Fibroblast of skin of back (primary cell): ENCODE measurements at places on chromosomes 2 and 18.

DNA sequence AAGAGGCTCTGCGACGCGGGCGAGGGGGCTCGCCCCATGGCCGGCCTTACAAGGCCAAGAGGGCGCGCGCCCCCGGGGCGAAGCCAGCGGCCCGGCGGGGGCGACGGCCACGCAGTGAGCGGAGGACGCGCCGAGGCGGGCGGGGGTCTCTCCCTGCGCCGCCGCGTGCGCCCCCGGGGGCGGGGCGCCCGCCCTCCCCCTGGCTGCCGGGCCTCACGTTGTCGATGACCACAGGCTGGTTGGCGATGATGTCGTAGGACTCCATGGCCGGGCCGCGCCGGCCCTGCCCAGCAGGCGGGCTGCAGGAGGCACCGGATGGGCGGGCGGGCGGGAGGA is 250 bp downstream of the ACTR1B start:
- no peak for DNase-seq

DNA sequence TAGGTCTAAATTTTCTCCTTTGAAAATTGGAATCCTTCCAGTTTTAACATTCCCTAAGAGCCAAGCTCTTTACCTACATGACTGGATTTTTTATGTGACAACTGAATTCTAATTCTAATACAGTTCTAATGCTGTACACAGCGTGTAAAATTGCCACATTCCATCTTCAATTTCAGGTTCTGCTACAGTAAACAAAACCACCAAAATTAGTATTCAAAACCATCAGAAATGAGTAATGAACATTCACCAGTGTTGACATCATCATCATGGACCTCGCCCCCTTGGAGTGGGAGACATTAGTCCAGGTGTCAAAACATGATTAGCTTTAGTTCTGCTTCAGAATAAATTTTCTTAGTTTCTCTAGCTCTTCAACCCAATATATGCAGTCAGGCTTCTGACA is 133.6 kb downstream of the MBD2 start:
- no peak for DNase-seq

GRCh38 chr2:200455958-200456421 is 53.9 kb downstream of the KCTD18 start:
- no peak for DNase-seq

DNA sequence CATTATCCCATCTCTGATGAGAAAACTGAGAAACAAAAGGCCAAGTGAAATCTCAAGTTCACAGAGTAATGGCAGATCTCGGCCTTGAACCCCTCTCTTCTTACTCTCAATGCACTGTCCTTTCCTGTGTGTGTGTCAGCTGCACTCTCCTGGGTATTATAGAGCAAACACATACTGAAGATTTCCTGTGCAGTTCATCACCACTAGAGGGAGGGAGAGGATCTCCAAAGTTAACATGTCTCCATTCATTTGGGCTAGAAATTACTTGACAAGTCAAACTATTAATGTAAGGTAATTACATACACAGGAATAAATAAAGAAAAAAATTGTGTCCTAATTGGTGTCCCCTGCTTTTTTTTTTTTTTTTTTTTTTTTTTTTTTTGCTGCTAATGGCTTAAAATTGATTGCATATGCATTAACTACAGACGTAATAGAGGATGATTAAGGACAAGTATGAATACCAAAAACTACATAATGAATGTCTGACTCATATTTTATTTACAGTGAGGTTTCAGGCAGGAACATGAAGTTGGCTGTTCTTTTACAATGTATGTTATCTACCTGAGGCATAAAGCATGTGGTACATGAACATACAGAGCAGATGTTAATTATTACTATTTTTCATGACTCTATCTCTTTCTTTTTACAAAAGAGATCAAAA is 269.2 kb downstream of the NYAP2 start:
- DNase-seq = peak; percentile 74

GRCh38 chr2:38390947-38391346 is 13.9 kb upstream of the ATL2 start:
- no peak for DNase-seq

DNA sequence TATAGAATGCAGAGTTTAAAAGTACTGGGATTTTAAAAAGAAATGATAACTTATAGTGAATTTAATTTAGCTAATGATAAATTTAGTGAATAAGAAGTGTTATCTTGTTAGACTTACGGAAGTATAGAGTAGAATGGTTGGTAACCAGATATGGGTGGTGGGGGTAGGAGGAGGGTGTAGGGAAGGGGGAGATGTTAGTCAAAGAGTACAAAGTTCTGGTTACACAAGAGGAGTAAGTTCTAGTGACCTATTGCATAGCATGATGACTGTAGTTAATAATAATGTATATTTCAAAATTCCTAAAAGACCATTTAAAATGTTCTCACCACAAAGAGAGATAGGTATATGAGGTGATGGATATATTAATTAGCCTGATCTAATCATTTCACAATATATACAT is 184.8 kb upstream of the STON1 start:
- no peak for DNase-seq

GRCh38 chr2:19929226-19929625 is 27.4 kb upstream of the TTC32 start:
- DNase-seq = no peak

GRCh38 chr2:60337142-60337497 is 216.3 kb downstream of the BCL11A start:
- DNase-seq = peak; percentile 24

GRCh38 chr2:178152033-178152432 is 39.8 kb downstream of the RBM45 start:
- no peak for DNase-seq

DNA sequence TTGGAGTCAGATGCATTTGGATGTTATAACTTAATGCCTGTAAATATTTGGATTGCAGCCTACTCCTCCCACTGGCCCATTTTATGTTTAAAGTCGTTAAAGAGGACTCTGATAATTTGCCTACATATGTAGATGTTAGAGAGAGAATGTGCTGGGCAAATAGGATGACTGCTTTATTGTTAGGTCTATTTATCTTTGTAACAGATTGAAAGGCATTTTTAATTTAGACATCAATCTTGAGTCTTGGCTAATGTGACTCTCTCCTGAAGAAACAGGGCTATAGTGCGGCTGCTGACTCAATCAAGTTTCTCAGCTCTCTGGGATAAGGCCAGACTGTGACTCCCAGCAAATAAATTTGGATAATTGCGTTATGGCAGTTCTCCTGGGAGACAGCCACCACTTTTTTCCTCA is 1101.4 kb downstream of the CBLN2 start:
- DNase-seq = no peak

DNA sequence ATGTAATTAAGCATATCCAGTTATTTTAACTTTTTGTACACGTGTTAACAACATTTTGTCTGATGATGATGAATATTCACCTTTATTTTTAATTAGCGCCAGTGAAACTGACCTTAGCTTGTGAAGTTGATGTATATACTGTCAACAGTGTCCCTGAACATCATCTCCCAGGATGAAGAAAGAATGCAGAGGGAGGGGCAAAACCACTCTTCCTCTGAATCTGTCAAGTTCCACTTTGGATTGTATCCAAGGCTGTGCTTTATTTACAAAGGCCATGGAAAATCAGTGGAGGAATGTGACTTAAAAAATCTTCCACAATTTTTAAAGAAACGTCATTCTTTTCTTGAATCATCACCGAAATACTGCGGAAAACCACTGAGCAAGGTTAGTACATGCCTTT is 4.5 kb upstream of the RMDN2 start:
- peak; percentile 86 for DNase-seq

GRCh38 chr2:134189009-134189720 is 64.7 kb upstream of the MGAT5 start:
- no peak for DNase-seq

DNA sequence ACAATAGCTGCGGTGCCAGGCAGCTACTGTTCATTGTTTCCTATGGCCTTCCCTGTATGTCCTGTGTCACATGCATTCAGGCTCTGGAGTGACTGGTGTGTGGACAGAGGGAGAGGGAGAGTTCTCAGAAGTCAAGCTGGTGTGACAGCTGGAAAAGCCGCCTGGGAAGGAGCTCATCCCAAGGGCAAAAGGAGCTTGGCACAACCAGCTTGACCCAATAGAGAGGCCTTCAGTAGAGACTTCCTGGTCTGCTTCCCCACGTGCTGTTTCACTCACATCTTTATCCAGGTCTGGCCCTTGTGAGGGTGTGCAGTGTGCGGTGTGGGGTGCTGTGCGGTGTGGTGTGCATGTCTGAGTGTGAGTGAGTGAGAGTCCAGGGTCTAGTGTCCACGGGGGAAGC is 11.1 kb upstream of the NT5DC4 start:
- DNase-seq = no peak
